ENCODE measurements at places on chromosomes 2 and 18. TPM values are rescaled to one million over a fixed set of nuclear protein-coding genes. Genes with fewer than 3 reads are reported as not detected.

DNA sequence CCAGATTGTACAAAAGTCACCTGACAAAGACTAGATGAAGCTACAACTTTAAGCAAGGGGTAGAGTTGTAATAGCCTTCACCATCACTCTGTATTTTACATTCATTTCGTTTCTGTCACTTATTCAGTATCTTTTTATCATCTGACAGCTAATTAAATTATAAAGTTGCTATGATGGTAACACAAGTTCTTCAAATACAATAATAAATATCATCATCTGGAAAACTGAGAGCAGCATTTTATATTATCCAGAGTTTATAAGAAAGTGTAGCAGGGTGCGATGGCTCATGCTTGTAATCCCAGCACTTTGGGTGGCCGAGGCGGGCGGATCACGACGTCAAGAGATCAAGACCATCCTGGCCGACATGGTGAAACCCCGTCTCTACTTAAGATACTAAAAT is 21.1 kb downstream of the DYNC2LI1 start:
- no peaks in the 10 kb centered on the region for H3K27me3 ChIP-seq
- DNase-seq, result no peak
- no peaks in the 10 kb centered on the region for H3K4me1 ChIP-seq
- H3K27ac ChIP-seq, result no peak overlapping the region

GRCh38 chr18:10011061-10011460 is 97.2 kb downstream of the VAPA start:
- no peak overlapping the region for H3K27ac ChIP-seq
- no peaks in the 10 kb centered on the region for H3K4me1 ChIP-seq
- no peak for DNase-seq
- H3K4me3 ChIP-seq, result no peak overlapping the region
- H3K36me3 ChIP-seq, result no peaks in the 10 kb centered on the region
- H3K27me3 ChIP-seq, result peaks cover 3% of the 10 kb centered on the region

- peaks cover 13% of the 10 kb centered on the region for H3K36me3 ChIP-seq
- H3K27ac ChIP-seq, result no peak overlapping the region
- no peak overlapping the region for H3K4me3 ChIP-seq
- peaks cover 6% of the 10 kb centered on the region for H3K4me1 ChIP-seq
- H3K27me3 ChIP-seq, result no peaks in the 10 kb centered on the region
- no peak for DNase-seq
These were observed 288.9 kb upstream of the EPAS1 start for GRCh38 chr2:46008091-46008870.

GRCh38 chr18:9714266-9715087 is 6.4 kb downstream of the RAB31 start:
- DNase-seq, result no peak
- no peaks in the 10 kb centered on the region for H3K36me3 ChIP-seq
- H3K27me3 ChIP-seq, result peaks cover 74% of the 10 kb centered on the region
- no peak overlapping the region for H3K4me3 ChIP-seq
- no peak overlapping the region for H3K27ac ChIP-seq
- H3K4me1 ChIP-seq, result peaks cover 13% of the 10 kb centered on the region

- peaks cover 10% of the 10 kb centered on the region for H3K4me1 ChIP-seq
- H3K27me3 ChIP-seq, result peaks cover 38% of the 10 kb centered on the region
- no peaks in the 10 kb centered on the region for H3K36me3 ChIP-seq
- no peak for DNase-seq
- H3K4me3 ChIP-seq, result no peak overlapping the region
These were observed 148.6 kb upstream of the PKDCC start for GRCh38 chr2:41899189-41899588.

DNA sequence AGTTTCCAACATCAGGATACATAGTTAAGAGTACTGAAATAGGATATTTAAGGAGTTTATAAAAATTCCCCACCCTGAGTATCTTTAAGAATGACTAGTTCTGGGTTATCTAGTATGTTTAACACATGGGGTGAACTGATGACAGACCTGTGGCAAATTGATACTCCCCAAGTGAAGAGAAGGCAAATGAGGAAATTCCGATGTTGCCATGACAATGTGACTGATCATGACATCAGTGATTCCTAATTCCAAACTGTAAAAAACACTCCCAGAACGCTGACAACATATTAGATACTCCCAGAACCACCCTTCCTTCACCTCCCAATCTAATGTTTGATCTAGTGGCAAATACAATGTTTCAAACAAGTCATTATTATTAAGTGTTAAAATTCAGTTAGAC is 77.6 kb downstream of the RBMS1 start:
- peaks cover 19% of the 10 kb centered on the region for H3K36me3 ChIP-seq
- peaks cover 50% of the 10 kb centered on the region for H3K4me1 ChIP-seq
- H3K27me3 ChIP-seq, result no peaks in the 10 kb centered on the region
- no peak overlapping the region for H3K4me3 ChIP-seq
- DNase-seq, result no peak

GRCh38 chr2:174595116-174595809 is 2.3 kb downstream of the WIPF1 start:
- peak overlapping the region; percentile 89 for H3K4me3 ChIP-seq
- no peaks in the 10 kb centered on the region for H3K27me3 ChIP-seq
- no peak for DNase-seq
- peaks cover 54% of the 10 kb centered on the region for H3K36me3 ChIP-seq
- peaks cover 56% of the 10 kb centered on the region for H3K4me1 ChIP-seq
- H3K27ac ChIP-seq, result peak overlapping the region; percentile 99

GRCh38 chr2:151289972-151290866 is 751 bp upstream of the NMI start:
- peak overlapping the region; percentile 98 for H3K27ac ChIP-seq
- DNase-seq, result no peak
- peaks cover 34% of the 10 kb centered on the region for H3K4me1 ChIP-seq
- H3K4me3 ChIP-seq, result peak overlapping the region; percentile 95

DNA sequence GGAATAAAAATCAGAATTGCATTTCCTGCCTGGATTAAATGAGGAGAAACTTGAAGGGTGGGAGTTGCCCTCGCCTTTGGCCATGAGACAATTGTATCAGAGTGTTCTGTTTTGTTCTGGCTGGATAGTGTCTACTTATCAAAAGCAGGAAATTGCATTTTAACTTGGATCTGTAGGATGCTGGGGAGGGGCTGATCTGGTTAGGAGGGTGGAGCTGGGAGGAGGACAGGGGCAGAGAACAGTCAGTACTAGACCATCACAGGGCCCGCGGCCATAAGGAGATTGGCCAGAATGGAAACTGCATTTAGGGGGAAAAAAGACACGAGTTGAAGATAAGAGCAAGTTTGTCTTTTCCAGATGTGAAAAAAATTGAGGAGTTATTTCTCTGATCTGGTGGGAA is 199.1 kb upstream of the POU3F3 start:
- H3K27ac ChIP-seq, result no peak overlapping the region
- no peak for DNase-seq
- peaks cover 8% of the 10 kb centered on the region for H3K4me1 ChIP-seq
- no peaks in the 10 kb centered on the region for H3K36me3 ChIP-seq

DNA sequence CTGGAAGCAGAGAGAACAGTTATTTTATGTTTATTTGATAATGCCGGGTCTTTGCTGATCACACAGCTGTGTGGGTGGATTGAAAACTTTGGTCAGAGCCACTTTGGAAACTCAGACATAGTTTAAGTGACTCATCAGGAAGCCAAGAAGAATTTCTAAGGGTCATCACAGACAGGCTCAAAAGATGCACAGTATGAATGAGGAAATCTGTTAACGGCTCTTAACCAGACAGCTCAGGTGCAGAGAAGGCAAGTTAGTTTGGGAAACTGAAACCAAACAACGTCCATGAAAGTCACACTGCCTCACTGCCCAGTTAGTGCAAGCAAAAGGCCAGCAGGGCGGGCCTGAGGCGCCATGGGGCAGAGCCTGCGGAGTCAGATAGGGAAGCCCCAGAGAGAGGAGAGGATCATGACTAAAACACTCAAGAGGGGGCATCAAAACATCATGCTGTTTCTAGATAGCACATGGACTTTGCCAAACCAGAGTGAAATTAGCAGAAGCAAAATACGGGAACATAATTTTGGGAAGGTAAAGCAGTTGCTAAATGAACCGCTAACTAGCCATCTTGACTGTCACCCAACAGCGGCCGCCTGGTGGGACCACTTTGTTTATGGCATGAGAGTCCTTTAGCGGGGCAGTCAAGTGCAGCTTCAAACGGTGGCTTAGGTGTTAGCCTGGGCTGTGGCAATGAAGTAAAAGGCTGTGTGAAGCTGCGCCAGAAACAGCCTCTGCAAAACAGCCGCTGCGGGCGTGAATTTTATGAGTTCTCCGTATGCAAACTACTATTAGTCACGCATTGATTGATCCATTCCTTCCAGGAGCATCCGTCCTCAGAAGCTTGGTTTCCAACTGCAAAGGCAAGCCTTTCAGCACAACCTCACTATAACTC is 101.2 kb downstream of the KCTD18 start:
- H3K4me1 ChIP-seq, result peaks cover 35% of the 10 kb centered on the region
- peak overlapping the region; percentile 61 for H3K27ac ChIP-seq
- no peaks in the 10 kb centered on the region for H3K27me3 ChIP-seq
- H3K36me3 ChIP-seq, result peaks cover 46% of the 10 kb centered on the region
- peak overlapping the region; percentile 22 for H3K4me3 ChIP-seq

GRCh38 chr2:101545950-101546349 is 71.0 kb upstream of the RFX8 start:
- peaks cover 8% of the 10 kb centered on the region for H3K27me3 ChIP-seq
- no peak overlapping the region for H3K4me3 ChIP-seq
- peaks cover 8% of the 10 kb centered on the region for H3K4me1 ChIP-seq
- no peak overlapping the region for H3K27ac ChIP-seq
- DNase-seq, result no peak

DNA sequence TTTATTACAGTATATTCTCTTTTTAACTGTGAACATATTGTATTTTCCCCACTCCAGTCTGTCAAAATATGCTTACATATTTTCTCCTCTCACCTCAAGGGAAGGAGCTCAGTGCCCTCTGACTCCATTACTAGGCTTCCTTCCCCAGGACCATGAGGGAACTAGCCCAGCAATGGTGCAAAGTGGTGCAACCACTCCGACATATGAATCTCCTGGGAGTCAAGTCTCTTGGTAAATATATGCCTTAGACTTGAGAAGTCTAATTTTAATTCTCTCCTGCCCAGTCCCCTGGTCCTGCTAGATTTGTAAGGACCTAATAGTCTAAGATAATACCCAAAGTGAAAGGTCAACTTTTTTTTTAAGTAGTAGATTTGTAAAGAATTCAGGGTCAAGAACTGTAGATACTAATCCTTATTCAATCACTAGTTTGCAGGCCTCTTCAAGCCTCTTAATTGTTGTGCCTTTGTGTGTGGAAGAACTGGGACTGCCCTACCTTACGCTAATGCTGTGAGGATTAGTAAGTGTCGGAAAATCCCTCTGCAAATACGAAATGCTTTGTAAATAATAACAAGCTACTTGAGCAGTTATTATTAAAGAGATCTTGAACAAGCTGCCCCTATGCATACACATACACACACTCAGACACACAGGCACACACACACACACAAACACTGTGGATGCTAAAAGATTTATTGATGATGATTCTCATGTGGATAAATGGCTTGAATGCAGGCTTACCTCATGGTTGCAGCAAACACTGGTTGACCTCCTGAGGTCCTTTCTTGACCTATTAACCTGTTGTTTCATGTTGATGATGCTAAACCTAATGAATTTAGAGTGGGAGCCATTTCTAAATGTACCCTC is 251.2 kb upstream of the PARD3B start:
- DNase-seq, result no peak
- H3K27me3 ChIP-seq, result peaks cover 20% of the 10 kb centered on the region
- no peak overlapping the region for H3K27ac ChIP-seq
- H3K36me3 ChIP-seq, result no peaks in the 10 kb centered on the region
- no peak overlapping the region for H3K4me3 ChIP-seq

- H3K4me1 ChIP-seq, result no peaks in the 10 kb centered on the region
- no peak overlapping the region for H3K27ac ChIP-seq
- H3K27me3 ChIP-seq, result no peaks in the 10 kb centered on the region
These were observed 399.8 kb downstream of the GRB14 start for GRCh38 chr2:164221473-164221872.

GRCh38 chr18:711310-711656 is 1.1 kb downstream of the ENOSF1 start:
- DNase-seq, result no peak
- H3K36me3 ChIP-seq, result peaks cover 12% of the 10 kb centered on the region
- H3K27me3 ChIP-seq, result no peaks in the 10 kb centered on the region

DNA sequence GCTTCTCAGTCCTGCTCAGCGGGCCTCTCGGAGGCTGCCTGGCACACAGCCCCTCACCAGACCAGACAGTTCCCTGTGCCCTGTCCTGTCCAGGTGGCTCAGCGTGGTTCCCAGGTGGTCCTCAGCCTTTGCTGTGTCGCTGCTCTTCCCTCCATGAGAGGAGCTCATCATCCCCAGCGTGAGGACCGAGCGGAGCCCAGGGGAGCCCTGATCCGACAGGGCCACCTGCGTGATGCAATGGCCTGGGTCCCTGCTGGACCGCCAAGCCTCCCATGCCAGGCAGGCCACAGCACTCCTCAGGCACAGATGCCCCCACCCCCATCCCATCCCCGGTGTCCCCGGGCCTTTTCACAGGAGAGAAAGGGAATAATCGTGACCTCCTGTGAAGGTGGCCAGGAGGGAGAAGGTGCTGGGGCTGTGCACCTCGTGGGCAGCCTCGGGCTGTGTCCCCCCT is 4.3 kb downstream of the GPC1 start:
- peaks cover 1% of the 10 kb centered on the region for H3K4me1 ChIP-seq
- no peak overlapping the region for H3K4me3 ChIP-seq
- peaks cover 16% of the 10 kb centered on the region for H3K27me3 ChIP-seq

DNA sequence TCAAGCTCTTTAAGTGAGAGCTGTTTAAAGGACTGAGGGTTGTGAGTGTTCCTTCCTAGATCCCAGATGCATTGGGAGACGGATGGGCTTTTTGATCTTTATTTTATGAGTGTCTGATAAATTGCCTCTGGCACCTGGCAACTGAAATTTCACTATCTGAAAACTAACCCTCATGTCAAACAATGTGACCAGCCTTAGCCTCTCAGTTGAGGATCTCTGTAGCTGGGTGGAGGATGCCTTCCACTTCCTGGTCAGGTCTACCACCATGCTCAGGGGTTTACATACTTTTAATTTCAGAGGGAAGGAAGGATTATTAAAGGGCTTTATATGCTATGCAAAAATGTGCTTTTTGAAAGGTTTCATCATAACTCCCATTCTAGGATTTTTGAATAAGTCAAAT is 70.5 kb upstream of the NT5C1B start:
- H3K4me3 ChIP-seq, result no peak overlapping the region
- no peak for DNase-seq
- H3K27me3 ChIP-seq, result no peaks in the 10 kb centered on the region
- H3K4me1 ChIP-seq, result peaks cover 2% of the 10 kb centered on the region
- H3K36me3 ChIP-seq, result peaks cover 1% of the 10 kb centered on the region

Gene CCDC102B
- 3.9 TPM for total RNA-seq

Gene MYCN
- total RNA-seq, result not detected

Gene ILKAP
- 56.3 TPM for total RNA-seq

Gene PKDCC
- not detected for total RNA-seq

Gene AMER3
- total RNA-seq, result not detected

Gene MAL
- 174 TPM for total RNA-seq

Gene CCDC74A
- total RNA-seq, result 4.9 TPM

All from activated naive CD8-positive, alpha-beta T cell treated with anti-CD3 and anti-CD28 coated beads, Interleukin-2, amount 10 ng/mL, durations not matched to agents 7 days and 5 days (primary cell).